ENCODE measurements at places on chromosomes 5 and 9.

DNA sequence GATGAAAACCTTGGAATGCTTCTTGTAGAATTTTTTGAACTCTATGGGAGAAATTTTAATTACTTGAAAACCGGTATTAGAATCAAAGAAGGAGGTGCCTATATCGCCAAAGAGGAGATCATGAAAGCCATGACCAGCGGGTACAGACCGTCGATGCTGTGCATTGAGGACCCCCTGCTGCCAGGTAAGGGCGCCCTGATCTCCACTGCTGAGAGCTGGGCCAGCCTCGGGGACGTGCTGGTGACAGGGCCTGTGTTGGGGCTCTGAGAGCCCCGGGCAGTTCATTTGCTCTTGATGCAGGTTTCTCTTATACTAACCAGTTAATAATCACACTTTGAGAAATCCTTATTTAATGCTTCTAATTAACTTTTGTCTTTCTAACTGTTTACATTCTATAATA, 33.0 kb downstream of the TENT4A start:
- DNase-seq: no peak

DNA sequence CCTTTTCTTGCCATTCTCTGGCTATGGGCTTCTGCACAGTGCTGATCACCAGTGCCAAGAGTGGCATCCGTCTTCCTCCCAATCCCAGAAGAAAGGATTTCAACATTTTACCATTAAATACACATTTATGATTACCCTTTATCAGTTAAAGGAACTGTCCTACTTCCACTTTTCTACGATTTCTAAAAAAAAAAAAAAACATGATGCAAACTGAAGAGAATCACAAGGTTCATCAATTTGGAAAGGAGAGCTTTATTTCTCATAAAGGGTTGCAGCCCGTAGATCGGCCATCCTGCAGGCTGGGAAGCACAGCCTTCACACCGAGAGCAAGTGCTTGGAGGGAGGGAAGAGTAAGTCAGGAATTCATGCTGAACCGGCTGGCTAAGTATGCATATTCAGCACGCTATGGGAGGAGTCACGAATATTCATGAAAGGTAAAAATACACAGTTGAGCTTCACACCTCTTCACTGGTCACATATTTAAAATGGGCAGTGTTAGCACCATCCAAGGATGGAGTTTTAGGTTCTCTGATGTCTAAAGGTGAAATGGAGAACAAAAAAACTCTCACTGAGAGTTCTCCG, 52.5 kb upstream of the SEMA4D start:
- no peak for DNase-seq

- DNase-seq: no peak
These were observed 43.5 kb upstream of the KCNMB1 start for GRCh38 chr5:170432669-170433068.

DNA sequence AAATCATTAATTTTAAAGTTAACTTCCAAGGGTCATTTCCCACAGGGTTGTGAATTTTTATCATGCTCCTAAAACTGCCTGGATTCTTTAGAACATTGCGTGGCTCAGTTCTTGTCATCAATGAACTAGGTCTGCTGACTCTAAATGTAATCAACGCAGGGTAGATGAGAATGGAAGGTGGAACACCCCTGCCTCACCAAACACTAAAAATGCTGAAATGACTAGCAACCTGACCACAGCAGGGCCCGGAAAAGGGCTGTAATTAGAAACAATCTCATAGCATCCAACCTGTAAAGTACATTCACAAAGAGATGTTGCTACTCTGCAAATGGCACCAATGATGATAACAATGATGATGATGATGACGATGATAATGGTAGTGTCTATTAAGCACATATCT, 356.9 kb downstream of the DEPDC1B start:
- DNase-seq: no peak

GRCh38 chr5:51657340-51658240, 274.3 kb downstream of the ISL1 start:
- no peak for DNase-seq

DNA sequence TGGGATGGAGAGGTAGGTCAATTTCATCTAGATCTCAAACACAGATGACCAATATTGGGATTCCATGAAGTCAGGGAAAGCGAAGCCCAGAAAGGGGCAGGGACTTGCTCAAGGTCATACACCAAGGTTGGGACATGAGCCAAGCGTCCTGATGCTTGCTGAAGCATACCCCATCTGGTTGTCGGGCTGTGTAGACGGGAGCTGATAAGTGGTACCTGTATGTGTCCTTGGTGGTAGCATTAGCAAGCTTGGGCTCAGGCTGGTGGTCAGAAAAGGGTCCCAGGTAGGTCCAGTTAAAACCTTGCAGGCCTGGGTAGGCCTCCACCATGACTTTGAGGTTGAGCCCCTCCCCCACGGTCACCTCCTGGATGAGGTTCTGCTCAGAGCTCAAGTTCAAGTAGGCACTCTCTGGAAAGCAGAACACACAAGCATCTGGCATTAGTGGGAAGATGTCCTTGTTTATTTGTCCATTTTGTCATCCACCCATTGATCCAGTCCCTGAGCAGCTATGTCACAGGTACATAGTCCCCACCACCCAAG, 13.2 kb downstream of the CSF1R start:
- no peak for DNase-seq

GRCh38 chr5:129046151-129046550, 48.4 kb upstream of the ISOC1 start:
- no peak for DNase-seq

Data from stimulated activated CD4-positive, alpha-beta T cell treated with anti-CD3 and anti-CD28 coated beads, Interleukin-15, amount 100 ng/mL, for 48 hours (primary cell).